ENCODE measurements at places on chromosomes 16 and 17.
A peak's percentile ranks its signal among the peaks of the same experiment; 100 is the strongest.

GRCh38 chr17:49193513-49194296 lies 16.7 kb downstream of the GNGT2 start:
- peak; percentile 19 for DNase-seq

- no peak for DNase-seq
Measured at GRCh38 chr16:10552998-10553491, 27.4 kb downstream of the EMP2 start.

- no peak for DNase-seq
Measured at GRCh38 chr16:12724226-12724625, 79.5 kb downstream of the CPPED1 start.

DNA sequence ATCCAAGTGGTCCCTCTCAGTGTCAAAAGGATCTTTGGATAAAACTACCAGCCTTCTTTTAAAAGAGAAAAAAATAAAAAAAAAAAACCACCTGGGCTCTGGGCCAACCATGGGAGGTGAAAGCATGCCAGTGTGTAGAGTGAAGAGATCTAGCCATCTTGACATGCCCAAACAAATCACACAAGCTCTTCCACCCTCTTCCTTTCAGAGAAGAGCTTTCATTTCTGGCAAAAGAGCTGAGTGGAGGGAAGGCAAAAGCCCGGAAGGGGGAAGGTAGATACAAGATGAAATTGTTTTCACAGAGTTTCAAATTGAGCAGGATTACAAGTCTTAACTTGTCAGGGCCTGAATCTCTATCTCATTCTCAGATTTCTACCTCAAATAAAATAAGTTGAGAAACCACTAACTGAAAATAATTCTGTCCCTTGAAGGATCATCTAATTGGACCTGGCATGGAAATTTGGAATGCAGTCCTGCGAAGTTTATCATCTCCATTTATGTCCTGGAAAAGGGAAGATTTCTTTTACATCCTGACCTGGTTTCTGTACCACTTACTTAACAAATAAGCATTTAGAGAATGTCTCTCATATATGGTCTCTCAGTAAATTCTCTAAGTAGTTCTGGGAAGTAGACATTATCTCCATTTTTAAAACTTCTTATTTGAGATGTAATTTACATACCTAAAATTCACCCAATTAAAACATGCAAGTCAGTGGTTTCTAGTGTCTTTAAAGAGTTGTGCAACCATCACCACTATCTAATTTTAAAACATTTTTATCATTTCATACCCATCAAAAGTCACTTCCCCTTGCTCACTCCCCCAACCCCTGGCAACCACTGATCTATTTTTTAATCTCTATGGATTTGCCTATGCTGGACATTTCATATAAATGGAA lies 93.7 kb downstream of the TANGO6 start:
- DNase-seq, result no peak

DNA sequence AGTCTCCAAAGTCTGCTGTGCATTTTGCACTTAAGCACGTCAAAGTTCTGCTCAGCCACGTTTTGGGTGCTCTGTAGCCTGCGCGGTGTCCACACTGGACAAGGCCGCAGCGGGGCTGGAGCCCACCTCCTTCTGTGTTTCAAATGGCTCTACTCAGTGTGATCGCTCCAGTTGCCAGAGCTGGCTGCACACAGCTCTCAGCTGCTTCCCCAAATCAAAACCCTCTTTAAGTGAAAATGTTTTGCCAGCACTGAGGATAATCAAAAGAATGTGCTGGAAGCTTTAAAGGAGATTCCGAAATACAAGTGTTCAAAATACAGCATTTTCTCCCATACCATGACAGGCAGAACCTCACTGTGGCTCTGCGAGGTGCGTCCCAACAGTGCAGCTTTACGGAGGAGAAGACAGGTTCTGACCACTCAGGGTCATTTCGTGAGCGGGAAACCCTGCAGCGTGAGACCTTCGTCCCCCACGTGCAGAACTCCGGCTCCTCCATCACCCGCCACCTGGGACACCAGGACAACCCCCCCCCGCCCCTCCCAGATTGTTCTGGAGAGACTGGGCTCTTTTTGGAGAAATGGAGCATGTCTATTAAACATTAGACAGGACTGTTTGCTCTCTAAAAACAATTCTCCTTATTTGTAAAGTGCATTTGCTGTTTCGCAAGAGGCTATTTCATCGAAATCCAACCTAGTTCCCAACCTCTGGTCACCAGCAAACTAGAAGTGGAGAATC lies 16.6 kb downstream of the TBC1D16 start:
- DNase-seq, result no peak

GRCh38 chr17:68277807-68278206 lies 13.1 kb downstream of the SLC16A6 start:
- DNase-seq, result no peak

DNA sequence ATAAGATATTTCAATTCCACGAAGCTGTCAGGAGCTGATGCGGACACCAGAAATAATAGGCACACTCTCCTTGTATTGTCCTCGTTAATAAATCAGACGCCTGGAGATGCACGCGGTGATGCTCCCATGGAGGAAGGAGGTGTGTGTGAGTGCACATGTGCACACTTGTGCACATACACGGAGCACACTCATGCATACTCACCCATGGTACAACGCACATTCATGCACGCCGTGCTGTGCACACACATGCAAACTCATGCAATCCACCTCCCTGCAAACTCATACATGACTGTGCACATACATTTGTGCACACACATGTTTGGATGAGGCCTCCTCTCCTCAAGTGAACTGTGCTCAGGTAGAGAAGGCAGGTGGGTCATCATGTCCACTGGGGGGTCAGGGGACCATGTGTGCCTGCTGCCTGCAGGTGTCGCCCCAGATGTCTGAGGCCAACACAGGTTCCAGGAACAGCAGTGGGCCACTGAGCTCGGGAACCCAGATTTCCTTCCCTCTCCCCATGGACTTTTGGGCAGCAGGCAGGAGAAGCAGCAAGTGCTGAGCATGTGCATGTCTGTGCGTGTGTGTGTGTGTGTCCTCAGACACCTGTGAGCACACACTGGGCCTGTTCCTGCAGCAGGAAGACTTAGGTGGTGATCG lies 165.3 kb downstream of the SDK2 start:
- DNase-seq, result no peak

GRCh38 chr17:83113792-83114191 lies 34.4 kb downstream of the METRNL start:
- no peak for DNase-seq

DNA sequence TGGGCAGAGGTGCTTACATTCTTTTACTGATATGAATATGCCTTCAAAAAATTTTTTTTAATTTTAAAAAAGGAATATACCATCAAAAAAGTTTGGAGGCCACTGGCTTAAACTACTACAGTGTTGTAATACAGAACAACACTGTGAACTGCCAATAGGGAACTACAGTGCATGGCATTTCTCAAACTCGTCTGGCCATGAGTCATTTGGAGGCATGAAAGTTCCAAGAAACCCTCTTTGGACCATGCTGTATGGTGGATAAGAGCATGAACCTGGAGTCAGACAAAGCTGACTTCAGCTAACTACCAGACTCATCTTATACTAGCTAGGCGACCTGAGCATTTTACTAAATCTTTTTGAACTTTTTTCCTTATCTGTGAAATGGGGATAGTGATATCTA lies 9.2 kb upstream of the NF1 start:
- no peak for DNase-seq

GRCh38 chr17:67461228-67461780 lies 84.2 kb downstream of the PITPNC1 start:
- DNase-seq, result no peak

DNA sequence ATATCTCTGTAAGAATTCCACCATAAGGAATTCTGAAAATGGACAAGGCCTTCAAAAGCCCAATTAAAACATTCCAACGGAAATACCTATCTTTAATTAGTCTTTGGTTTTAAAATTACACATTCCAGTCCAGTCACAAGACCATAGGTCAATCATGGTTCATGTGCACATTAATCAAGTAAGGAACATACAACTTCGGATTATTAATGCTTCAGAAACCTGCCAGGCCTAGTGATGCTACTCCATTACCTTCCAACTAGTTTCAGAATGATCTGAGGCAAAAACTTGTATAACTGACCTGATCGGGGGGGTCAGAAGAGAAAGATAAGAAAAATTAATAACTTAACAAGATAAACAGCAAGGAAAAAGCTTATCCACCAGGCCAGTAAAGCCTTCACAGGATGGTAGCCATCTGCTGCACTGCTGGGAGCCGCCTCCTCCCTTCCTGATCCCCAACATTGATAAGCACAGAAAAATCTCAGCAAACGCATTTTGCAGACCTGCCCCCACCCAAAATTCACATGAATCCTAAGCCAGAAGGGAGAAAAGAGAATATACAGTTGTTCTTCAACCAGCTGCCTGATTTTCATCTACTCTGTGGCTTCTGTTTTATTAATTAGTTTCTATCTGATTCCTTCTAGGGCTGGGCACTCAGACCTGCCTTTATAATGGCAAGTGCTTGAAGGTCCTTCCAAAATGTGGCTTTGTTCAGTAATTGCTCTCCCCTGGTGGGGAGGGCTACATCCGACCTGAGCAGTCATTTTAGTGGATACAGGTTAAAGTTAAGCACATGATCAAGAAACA lies 6.0 kb downstream of the SDR42E1 start:
- no peak for DNase-seq

DNA sequence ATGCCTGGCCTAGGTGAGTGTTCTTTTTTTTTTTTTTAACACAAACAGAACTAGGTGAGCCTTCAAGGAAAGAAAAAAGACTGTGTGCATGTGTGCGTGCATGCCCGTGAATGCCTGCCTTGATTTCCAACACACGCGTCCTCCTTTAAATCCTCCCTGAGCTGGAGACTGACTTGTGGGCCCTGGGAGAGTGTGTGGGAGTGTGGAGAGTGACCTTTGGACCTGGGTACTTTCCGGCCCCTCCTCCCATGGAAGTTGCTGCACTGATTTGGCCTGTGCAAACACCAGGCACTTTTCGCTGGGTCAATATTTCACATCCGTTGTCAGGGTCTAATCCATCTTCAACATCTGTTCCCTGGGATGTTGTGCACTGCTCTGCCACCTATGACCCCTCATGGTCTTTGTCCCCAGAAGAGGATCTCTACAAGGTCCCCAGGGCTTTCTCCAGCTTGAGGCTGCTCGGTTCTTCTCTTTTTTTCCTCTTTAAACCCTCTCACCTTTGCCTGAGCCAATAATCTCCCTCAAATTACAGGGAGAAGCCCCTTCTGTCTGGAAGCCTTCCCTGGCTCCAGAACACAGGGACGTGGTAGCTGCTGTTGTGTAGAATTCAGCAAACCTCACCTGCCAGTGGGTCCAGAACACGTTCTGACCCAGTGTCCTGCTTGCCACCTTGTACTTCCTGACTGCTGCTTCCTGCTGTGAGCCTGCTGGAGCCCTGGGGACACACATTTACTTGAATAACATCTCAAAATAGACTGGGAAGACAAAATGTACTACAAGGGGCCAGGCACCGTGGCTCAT lies 20.8 kb upstream of the ATP5MC1 start:
- peak; percentile 11 for DNase-seq

- no peak for DNase-seq
Measured at GRCh38 chr17:34357398-34357797, 1.1 kb downstream of the CCL13 start.

DNA sequence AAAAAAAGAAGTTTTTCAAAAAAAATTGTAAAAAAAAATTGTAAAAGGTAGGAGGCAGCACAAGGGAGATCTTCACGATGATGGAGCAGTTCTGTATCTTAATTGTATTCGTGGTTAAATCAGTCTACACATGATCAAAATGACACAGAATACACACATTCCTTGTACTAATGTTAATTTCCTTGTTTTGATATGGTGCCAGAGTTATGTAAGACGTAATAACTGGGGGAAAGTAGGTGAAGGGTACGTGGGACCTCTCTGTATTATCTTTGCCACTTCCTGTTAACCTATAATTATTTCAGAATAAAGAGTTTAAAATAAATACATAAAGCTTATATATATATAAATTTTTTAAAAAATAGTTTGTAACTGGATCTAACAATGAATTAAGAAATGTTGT lies 36.8 kb downstream of the HELZ start:
- no peak for DNase-seq

- no peak for DNase-seq
Measured at GRCh38 chr17:37833237-37833859, 88.5 kb upstream of the HNF1B start.

- DNase-seq, result no peak
Measured at GRCh38 chr17:18990331-18990730, 14.2 kb downstream of the FAM83G start.

DNA sequence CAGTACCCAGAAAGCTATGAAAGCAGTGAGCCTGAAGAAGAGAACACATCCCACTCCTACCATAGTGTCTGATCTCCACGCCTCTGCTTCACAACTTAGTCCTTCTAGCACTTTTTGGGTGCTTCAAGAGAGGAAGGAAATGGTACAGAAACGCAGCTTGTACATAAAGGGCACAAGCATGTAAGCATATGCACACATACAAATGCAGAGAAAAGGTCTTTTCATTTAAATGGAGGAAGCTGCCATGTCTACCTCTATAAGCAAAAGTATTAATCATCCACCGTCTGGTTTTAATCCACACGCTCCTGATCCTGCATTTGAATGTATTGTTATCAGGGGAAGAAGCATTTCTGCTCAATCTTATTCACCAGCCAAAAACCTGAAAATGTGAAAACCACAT lies 100.7 kb downstream of the HIC1 start:
- no peak for DNase-seq

GRCh38 chr17:44069974-44070454 lies 521 bp upstream of the G6PC3 start:
- no peak for DNase-seq

DNA sequence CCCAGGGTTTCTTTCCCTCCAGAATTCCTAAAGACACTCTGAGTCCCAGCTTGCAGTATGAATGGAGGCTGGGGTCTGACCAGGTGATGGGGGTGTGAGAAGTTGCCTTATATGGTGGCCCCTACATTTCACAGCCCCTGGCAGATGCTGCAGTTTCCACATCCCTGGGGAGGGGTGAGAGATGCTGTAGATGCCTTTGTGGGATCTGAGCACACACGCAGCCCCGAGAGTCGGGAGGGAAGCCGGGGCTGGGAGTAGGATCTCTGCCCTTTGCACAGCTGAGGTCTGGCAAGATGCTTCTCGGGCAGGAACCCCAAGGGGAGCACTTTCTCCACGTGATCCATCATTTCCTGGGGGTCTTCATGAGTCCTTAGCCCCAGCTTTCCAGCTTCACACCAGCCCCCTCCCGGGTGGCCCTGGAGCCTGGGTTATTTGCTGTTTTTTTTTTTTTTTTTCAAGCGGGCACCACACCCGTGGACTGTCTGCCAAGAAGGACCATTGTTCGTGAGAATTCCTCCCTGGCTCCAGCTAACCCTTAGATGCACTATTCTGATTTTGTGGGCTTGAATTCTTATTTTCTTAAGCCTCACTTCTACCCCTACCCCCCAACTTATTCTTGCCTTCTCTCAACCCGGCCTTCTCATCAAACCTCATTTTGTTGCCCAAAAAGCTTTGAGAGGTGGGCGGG lies 50.6 kb downstream of the NTN1 start:
- no peak for DNase-seq

- no peak for DNase-seq
Measured at GRCh38 chr17:69477204-69477902, 62.9 kb downstream of the MAP2K6 start.

Data from DMS153 (cell line).